ENCODE measurements at places on chromosomes 6 and 20.

DNA sequence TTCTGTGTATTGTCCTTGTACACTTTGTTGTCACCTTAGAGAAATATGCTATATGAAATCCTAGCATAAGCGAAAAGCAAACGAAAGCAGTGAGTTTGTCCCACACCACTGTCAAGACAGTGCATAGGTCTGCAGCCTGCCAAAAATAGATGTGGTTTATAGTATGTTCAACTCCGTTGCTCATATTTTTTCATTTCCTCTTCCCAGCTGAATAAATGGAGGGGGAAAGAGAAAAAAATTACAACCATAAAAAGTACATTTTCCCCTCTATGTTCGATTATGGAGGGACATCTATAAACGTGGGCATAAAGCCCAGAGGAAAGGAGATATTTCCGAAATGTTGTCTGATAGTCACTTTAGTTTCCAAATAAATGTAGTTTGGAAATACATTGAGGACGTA lies 25.8 kb downstream of the PRL start:
- no peak for DNase-seq

DNA sequence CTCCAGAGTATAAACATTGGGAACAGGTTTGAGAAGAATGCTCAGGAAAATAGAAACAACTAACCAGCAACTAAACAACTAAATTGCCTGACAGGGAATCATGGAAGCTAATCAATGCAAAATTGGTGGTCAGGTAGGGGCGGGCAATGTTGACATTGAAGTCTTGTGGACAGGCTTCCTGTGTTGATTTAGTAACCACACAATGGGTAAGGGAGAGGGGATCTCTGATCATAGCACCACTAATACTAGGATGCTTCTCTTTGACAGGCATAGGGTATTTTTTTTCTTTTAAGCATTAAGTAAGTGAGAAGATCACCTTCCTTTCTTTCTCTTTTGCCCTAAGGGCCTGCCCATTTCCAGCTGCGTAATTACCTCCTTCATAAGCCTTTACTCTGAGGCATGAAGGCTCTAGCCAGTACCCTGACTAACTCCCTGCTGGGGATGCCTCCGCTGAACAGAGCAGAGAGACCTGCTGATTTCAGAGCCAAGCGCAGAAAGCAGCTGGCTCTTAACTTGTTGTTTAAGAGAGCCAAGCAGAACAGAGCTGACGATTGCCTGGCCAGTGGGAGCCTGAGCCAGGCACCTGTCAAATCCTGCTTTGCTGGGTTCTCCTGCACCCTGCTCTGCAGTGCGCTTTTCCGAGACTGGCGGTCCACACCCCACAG lies 118.7 kb downstream of the BMP2 start:
- no peak for DNase-seq

DNA sequence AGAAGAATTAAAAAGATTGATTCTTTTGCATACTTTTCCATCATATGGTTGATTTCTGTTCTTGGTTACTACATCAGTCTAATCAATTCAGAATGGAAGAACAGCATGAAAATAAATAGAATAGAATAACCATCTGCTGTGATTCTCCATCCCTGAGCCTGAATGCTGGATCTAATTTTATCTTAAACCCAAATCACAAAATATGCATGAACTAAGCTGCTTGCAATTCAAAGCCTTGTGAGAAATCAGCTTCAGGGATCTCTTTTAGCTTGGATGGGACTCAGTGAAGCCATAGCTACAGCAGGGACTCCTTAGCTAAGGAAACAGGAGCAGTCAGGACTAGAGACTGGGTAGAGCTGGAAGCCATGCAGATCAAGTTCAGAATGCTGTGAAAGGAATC lies 74.1 kb downstream of the TPBG start:
- no peak for DNase-seq

DNA sequence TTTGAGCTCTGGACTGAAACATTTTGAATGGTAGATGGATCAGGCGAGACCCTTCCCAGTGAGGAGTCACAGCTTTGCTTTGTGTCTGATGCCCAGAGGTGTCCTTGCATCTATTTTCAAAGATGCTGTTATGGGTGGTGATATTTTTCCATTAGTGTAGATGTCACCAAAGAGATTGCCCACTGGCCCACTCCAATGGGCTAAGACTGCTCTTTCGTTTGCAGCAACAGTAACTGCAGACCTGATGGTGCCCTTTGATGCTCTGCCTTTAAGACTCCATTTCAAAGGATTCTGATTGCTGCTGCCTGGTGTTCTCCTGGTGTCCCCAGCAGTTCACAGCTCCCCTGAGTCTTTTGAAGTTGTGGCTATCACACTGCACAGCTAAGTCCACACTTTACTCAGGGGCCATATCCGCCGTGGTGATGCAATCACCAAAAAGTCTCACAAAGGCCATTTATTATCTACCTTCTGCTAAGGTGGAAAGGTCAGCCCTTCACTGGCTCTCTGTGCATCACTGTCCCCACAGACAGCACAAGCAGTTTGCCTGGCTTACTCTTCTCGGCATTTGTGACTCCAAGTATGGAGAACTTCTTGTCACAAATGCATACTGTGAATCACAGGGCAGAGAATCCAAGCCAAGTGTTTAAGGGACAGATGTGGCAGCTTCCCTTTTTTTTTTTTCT lies 56.4 kb downstream of the NOX3 start:
- no peak for DNase-seq

DNA sequence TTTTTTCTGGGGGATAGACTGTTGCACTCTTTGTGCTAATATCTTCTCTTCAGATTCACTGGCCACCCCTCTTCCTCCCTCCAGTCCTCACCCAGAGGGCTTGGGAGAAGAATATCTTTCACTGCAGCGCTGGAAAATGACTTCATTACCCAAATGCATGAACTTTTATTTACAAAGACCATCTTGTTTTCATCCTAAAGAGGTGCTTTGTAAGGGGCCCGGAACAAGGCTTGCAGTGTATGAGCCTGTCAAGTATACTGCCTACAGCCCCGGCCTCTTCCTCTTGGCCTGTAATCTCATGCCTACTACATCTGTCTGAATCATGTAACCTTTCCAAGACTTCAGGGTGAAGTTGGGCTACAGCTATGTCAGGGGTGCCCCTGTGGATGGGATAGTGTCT lies 554 bp upstream of the LAMA4 start:
- no peak for DNase-seq

- DNase-seq, result no peak
Measured at GRCh38 chr6:119647309-119647708, 297.7 kb upstream of the MAN1A1 start.

DNA sequence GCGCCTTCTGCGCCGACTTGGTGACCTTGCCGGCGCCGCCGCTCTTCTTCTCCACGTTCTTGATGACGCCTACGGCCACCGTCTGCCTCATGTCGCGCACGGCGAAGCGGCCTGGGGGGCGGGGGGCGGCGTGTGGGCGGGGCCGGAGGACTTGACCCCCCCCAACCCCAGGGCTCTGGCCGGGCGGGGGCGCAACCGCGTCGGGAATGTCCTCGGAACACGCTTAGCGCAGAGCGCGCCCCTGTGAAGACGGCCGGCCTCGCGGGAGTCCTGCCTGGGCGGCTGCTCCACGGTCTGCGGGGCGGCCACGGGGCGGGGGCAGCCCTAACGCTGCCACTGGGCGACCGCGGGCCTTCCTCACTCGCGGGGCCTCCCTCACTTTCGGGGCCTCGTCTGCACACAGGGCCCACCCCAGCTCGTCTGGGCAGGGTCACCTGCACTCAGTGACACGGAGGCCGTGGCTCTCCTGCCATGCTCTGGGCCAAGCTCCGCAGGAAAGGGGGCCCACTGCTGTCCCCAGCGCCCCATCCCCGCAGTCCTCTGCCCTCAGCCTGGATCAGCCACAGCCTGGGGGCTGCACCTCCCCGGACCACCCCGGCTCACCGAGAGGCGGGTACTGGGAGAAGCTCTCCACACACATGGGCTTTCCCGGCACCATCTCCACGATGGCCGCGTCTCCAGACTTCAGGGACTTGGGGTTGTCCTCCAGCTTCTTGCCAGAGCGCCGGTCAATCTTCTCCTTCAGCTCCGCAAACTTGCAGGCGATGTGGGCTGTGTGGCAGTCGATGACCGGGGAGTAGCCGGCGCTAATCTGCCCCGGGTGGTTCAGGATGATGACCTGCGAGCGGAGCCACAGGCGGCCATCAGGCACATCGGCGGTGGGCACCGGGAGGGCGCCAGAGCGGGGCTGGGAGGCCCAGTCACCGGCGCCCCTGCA lies 10.3 kb downstream of the EEF1A2 start:
- DNase-seq, result no peak

GRCh38 chr6:47809873-47810272 lies 28.0 kb downstream of the OPN5 start:
- DNase-seq, result no peak

DNA sequence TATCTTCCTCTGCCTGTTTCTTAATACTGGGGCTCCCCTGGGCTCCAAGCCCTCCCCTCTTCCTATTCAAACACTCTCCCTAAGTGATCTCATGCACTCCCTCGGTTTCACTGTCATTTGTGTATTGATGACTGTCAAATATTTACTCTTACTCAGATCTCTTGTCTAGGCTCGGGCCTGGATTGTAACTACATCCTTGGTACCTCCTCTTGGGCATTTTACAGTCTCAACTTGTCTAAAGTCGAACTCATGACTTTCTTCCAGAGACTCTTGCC lies 189.4 kb upstream of the PRDM1 start:
- DNase-seq, result no peak

GRCh38 chr6:109306733-109307132 lies 75.5 kb downstream of the CD164 start:
- DNase-seq, result no peak

GRCh38 chr6:84777888-84778287 lies 13.5 kb upstream of the TBX18 start:
- no peak for DNase-seq

- peak; percentile 26 for DNase-seq
Measured at GRCh38 chr6:17012421-17013225, 89.2 kb upstream of the STMND1 start.

DNA sequence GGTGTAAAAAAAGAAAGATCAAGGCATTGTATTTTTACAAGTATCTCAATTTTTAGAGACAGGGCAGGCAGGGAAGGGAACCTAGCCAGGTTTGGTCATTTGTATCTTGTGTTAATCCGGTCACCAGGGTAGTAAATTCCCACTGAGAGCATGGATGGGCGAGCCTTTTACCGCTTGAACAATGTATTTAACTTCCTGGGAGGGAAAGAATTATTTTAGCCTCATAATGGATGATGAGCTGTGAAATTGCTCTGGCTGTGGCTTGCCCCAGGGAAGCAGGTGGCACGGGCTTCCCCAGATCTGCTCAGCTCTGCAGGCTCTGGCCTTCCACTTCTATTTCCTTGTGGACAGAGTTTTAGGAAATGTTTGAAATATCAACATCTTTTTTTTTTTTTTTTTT lies 72.9 kb downstream of the TOX2 start:
- DNase-seq, result no peak

DNA sequence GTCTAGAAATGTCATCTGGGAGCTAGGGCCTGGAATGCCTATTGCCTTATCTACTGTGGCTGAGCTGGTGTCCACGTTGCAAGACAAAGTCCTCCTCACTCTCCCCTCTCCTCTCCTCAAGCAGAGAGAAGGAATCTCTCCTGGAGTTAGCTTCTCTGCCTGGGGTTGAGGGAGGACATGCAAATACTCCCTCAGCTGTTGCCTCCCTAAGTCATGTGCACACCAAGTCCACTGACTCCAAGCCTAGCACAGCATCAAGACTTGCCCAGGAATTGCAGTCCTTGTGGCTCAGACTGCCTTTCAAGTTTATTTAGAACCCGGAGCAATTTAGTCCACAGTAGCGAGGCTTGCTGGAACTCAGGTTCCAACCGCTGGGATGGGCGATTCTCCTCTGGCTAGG lies 38.0 kb upstream of the SCP2D1 start:
- no peak for DNase-seq

GRCh38 chr6:31622684-31623091 lies 2.2 kb downstream of the PRRC2A start:
- DNase-seq, result no peak

GRCh38 chr6:39357998-39358686 lies 35.6 kb upstream of the KCNK16 start:
- no peak for DNase-seq

DNA sequence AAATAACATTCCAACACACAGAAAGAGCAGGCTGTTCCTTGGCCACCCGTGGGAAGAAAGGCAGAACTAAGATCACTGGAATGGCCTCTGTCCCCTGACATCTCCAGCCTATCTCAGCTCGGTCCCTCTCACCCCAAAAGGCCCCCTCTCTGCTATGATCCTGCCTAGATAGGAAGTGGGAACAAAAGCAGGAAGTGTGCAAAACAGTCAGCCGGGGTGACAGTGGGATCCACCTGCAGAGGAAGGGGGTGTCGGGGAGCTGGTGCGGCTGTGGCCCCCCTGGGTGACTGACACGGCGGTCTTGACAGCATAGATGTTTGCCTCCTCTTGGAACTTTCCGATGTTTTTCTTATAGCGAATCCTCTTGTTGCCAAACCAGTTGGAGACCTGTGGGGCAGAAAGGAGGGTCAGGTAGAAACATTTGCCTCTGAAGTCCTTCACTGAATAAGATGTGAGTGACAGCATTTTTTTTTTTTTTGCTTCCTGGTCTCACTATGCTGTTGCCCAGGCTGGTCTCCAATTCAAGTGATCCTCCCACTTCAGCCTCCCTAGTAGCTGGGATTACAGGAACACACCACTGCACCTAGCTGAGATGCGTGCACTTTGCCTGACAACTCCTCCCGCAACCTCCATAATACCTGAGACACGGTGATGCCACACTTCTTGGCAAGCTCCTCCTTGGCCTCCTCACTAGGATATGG lies 2.8 kb downstream of the PBX2 start:
- no peak for DNase-seq

GRCh38 chr20:52572687-52573086 lies 381.1 kb upstream of the ZFP64 start:
- DNase-seq, result no peak

DNA sequence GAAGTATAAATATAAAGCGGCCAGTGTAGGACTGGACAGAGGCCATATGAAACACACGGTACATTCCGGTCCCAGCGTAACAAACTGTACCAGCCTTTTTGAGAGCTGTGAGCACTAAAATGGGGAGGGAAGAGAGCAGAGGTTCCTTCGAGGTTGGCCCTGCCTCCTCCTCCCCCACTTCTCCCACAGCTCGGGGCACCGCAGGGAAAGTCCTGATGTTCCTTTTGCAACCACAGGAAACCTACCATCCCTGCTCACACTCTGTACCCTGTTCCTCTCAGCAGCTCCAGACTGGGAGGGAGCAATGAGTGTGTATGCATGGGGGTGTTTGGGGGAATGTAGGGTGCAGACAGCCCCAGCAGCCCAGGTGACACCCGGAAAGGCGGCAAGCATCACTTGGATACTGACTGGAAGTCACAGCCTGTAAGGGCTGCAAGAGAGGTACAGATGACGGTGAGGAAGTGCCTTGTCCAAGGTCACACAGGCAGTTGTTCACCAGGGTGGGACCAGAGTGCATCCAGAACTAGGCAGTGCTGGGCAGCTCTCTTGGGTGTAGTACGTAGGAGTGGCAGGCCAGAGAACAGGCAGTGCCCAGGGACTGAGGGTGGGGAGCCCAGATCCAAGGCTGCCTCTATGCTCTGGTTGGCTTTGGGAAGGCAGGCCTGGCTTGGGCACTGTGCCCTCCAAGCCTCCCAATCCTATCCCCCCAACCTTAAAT lies 11.0 kb upstream of the ARMC12 start:
- DNase-seq, result no peak

DNA sequence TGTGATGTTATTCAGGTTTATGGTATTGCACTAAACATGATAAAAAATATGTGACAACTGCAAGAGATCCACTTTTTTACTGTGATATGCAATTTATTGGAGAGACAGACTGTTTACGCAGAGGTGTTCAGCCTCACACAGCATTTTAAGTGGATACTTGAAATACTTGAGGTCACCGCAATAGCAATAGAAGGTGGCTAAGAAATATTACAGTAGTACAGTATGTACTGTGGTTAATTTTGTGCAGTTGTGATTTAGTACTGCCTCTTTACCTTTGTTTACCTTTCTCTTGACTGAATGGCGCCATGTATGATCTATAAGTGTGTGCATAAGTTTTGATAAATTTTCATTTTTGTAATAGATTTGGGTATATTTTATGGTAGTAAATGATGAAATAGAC lies 17.4 kb downstream of the MACROD2 start:
- DNase-seq, result no peak

Measured in endothelial cell (in vitro differentiated cells).